T follicular helper cell (primary cell): ENCODE measurements at places on chromosomes 4 and X.
A peak's percentile ranks its signal among the peaks of the same experiment; 100 is the strongest.

DNA sequence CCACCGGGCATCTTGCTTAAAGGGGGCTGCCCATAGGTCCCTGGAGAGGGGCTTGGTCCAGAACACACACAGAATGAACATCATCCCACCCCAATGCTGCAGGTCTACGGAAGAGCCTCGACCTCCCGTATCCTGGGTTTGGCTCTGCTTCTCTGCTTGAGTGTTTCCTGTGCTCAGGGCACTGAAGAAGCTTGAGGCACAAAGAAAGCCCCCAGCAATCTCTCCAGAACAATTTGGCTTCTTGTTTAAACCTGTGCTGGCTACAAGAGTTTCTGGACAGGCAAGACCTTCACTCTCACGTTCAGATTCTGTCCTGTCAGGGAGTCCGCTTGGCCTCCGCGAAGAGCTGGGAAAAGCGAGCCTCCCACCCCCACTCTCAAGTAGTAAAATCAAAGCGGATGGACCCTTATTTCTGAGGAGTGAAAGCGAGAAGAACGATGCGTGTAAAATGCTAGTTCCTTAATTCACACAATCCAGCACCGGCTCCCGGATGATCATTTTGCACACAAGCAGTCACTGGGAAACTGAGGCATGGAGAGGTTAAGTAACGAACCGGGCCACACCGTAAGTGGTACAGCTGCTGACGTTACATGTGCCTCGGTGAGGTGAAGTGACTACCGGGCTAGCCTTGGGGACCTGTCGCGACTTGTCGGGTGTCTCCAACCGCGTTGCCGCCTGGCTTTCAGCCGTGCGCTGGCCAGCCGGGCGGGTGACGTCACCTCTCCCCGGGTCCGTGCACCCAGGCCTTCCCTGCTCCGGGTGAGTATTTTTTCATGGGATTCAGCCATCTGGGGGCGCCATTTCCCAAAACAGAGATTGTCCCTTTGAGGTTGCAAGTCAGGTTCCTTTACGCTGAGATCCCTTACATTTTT, 3.1 kb upstream of the SFRP2 start:
- no peak for DNase-seq

DNA sequence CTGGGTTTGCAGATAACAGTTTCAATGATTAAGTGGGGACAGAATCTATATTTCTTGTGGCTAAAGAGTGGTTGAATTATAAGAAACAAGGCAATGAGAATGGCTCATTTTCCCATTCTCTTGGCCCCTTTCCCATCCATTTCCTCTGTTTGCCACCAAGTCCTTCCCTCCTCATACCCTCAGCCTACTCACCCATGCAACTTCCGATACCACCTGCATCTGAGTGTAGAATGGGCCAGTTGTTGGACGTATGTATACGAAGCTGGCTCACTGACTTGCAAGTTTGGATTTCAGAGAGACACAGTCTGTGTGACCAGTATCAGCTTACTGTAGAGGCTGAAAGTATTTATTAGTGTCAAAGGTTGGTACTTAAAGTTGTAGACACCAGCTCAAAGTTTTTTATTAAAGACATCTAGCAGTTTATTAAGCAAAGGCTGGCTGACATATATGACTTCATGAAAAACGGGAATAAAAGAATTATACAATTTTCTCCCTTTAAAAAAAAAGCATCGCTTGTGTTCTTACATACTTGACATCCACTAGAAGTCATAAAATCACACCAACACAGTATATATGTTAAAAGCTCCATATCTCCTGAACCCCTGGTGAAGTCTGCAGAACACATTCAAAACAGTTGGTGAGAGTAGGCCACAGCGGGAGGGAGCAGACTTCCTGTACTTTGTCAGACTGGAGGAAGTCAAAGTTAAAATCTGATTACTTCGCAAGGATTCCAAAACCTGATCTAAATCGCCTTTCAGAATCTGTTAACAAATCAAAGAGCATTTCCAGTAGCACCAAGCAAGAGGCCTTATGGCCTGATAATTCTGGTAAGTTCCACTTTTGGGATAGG, 22.4 kb upstream of the STIM2 start:
- no peak for DNase-seq

GRCh38 chrX:25873196-25873595, 264.9 kb upstream of the MAGEB18 start:
- no peak for DNase-seq

DNA sequence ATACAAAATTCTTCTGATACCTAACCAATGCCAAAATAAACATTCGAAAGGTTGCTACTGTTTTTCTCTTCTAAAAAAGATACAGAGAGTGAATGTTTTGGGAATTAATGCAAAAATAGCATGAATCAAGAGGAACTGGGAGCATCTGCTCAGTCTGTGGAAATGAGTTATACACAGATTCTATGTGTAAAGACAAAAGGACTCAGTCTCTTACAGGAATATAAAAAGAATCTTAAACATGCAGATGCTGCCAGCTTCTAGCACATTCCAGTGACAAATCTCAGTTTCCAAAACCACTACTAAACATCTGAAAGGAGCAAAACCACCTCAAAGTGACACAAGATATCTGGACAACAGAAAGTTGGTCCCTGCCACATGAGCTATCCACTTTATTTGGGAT, 55.0 kb downstream of the PAPSS1 start:
- no peak for DNase-seq

- DNase-seq = no peak
Measured at GRCh38 chr4:17273047-17273446, 238.8 kb downstream of the QDPR start.

DNA sequence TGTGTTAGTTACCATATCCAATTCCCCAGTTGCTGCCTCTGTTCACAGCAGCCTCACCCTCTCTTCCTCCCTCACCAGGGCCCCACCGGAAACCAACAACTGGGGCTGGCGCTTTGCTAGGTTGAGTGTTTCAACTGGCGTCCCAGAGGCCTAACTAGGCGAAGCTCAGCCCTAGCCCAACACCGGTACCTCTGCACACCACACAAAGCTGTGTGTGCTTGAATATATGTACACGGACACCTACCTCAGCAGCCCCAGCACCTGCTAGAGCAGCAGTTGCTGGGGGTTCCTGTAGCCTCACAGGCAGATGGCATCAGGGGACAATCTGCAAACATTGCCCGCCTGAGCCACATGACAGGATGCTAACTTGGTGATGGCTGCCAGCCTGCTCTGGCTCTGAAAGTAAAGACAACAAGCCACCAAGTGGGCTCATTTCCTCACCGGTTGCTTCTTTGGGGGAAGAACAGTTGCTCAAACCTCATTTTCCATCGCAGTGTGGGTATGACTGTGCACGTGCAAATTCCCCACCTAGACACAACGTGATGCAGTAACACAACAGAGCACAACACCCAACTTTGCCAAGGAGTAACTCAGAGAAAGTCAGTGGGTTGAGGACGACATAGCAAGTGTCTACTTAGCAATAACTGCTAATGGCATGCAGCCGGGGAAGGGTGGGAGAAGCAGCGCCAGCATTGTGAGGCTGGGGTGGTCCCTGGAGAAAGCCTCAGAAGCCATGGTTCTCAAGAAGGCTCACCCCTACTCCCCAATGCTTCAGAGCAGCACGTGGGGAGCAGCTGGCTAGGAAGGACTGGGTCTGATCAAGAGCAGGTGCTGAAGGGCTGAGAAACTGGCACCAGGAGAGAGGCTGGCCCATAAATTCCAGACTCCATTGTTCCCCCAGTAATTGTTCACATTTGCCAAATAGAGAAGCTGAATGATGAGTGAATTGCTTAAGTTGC, 139.5 kb downstream of the SH3KBP1 start:
- DNase-seq = peak; percentile 70

- no peak for DNase-seq
Measured at GRCh38 chr4:120921456-120922380, 808 bp downstream of the PRDM5 start.

GRCh38 chr4:17094159-17094875, 195.9 kb upstream of the LDB2 start:
- DNase-seq = no peak

DNA sequence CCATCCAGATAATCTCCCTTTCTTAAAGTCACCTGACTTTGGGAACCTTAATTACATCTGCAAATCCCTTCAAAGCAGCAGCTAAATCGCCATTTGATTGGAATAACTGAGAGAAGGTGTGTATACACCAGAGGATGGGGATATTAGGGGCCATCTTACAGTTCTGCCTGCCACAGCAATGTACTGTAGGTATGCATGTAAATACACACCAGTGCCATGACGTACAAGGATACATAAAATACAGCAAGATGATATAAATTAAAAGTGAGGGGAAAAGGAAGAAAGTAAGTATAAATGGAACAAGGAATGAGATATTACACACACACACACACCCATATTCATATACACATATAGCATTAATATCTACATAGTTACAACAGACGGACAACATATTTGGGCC, 81.2 kb downstream of the CBR4 start:
- no peak for DNase-seq

DNA sequence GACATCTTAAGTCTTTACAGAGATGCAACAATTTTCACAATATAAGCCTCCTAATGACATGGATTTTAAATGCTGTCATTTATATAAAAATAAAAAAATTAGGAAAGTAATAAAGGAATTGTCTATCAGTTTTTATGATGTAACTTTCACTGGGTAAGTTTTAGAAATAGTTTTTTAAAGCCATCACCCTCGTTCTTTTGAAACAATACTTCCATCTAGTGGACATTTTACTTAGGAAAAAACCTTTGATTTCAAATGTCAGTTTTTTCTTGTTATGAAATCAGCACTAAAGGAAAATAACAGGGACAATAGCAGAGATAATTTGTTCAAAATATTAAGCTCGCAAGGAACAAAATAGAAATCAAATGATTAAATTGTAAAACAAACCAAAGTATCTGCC, 24.3 kb upstream of the NDNF start:
- no peak for DNase-seq

- no peak for DNase-seq
Measured at GRCh38 chrX:16305187-16305586, 137.9 kb downstream of the MAGEB17 start.

GRCh38 chrX:7346021-7346420, 198.1 kb upstream of the PUDP start:
- no peak for DNase-seq

DNA sequence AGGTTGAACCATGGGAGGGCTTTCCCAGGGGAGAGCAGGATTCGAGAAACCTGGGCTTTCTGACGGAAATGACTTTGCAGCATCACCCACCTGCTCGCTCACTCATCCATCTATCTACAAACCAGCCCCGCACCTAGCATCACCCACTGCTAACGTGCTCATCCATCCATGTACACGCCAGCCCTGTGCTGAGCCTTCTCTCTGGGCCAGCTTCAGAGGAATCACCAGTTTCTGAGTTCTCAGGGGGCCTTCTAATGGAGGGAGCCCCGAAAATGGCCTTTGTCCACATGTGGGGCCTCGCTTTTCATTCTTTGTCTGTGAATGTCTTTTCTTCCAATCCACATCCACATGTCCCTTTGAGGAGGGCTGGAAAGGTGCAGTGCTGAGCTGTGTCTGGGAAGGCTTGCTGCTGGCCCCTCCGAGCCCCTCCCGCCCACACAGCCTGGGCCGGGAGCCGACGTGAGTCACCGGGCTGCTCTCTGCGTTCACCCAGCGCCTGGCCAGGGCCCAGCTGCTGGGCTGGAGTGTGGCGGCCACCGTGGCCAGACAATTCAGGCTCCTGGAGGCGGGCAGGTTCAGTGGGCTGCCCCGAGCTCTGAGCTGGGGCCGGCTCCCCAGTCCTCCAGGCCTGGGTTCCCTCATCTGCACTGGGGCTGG, 14.7 kb downstream of the SORCS2 start:
- DNase-seq = no peak

- no peak for DNase-seq
Measured at GRCh38 chrX:154327038-154327820, 31.6 kb downstream of the TKTL1 start.

GRCh38 chr4:88753658-88754571, 56.3 kb upstream of the NAP1L5 start:
- no peak for DNase-seq

DNA sequence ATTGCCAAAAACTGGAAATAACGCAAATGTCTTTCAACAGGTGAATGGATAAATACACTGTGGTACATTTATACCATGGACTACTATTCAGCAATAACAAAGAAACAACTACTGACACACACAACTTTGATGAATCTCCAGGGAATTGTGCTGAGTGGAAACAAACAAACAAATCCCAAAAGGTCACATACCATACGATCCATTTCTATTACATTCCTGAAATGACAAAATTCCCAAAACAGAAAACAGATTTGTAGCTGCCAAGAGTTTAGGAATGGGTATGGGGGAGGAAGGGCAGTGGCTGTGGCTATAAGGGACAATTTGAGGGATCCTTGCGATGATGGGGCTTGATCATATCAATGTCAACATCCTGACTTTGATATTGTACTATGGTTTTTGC, 2.5 kb downstream of the ZNF182 start:
- no peak for DNase-seq

DNA sequence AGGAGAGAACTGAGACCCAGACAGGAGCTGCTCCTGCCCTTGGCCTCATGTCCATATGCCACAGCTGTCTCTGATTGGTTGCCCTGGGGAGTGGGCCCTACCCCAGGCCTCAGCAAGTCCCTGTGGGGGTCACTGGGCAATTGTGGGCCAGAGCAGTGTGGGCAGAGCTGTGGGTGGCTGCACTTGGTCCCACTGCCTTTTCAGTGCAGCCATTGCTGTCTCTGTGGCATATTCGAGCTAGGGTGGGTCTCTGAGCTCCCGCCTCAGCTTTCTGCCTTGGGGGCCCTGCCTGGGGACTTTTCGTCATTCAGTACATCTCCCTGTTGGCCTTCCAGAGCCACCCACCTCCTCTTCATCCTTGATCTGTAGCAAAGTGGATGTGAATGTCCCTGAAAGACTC, 69.8 kb upstream of the LRPAP1 start:
- no peak for DNase-seq

DNA sequence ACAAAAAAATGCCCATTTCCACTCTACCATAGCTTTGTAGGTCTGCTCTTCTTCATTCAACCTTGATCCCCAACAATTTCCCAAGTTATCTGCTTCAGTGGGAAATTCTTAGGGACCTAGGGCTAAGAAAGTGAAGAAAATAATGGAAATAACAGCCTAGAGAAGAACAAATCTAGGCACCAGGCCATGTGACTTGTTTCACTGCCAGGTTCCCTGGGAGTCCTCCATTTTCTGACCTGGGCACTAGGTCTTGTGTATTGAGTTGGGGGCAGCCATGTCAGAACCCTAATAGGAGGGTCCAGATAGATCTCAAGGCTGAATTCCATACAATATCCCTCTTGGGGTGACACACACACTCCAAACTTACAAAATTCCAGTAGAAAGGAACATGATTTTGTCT, 194.6 kb upstream of the STK26 start:
- no peak for DNase-seq

GRCh38 chrX:144075432-144075831, 191.6 kb downstream of the UBE2NL start:
- DNase-seq = no peak

DNA sequence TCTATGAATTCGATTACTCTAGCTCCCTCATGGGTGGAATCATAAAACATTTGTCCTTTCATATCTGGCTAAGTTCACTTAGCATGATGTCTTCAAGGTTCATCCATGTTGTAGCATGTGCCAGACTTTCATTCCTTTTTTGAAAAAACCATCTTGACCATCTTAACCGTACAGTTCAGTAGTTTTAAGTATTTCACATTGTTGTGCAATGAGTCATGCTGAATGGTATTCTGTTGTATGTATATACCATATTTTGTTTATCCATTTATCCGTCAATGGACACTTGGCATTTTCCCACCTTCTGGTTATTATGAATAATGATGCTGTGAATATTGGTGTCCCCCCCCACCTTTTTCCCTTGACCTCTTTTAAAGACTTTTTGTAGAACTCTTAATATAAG, 72.4 kb upstream of the TLR2 start:
- no peak for DNase-seq

GRCh38 chr4:1259966-1260365, 11.0 kb upstream of the CTBP1 start:
- no peak for DNase-seq
